Activated naive CD8-positive, alpha-beta T cell treated with anti-CD3 and anti-CD28 coated beads, Interleukin-2, amount 50 U/mL, for 16 hours (primary cell): ENCODE measurements at places on chromosomes 13 and 19.

- no peak for DNase-seq
These were observed 23.0 kb downstream of the GJA3 start for GRCh38 chr13:20137875-20138274.

- no peak for DNase-seq
These were observed 51.7 kb downstream of the KATNAL1 start for GRCh38 chr13:30255696-30256095.

GRCh38 chr13:43785650-43786471 is 911 bp downstream of the ENOX1 start:
- no peak for DNase-seq

- no peak for DNase-seq
These were observed 14.9 kb downstream of the EVI5L start for GRCh38 chr19:7844951-7845350.

GRCh38 chr19:42111811-42112210 is 20.4 kb downstream of the POU2F2 start:
- DNase-seq: no peak

DNA sequence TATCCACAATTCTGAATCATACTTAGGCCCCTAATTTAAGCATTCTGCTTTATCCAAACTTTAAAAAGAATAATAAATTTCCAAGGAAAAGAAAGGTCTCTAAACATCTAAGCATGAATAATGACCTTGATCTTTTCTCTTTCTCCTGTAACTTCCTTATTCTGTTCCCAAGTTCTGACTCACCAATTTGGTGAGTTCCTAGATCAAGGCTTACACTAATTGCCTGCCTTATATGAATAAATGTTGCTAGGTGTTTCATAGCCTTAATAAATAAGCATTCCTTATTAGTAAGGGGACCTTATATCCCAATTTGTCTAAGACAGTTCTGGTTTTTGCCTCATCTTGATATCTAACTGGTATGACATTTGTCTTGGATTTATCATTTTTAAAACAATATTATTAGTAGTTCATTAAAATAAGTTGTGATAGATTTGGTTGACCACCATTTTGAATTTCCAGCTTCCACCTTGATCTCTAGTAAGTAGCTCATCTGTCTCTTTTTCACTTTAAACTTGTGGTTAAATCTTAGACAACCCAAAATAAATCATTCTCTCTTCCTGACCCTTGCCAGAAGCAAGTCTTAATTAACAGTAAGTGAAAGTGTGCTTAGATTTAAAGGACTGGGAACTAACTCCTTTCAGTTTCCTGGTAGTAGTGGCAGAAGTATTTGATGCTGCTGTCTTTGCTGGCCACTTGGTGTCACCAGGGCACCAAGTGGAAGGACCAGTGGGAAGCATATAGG is 121.2 kb upstream of the MLNR start:
- DNase-seq: no peak

GRCh38 chr13:41995946-41996345 is 35.0 kb upstream of the VWA8 start:
- no peak for DNase-seq

DNA sequence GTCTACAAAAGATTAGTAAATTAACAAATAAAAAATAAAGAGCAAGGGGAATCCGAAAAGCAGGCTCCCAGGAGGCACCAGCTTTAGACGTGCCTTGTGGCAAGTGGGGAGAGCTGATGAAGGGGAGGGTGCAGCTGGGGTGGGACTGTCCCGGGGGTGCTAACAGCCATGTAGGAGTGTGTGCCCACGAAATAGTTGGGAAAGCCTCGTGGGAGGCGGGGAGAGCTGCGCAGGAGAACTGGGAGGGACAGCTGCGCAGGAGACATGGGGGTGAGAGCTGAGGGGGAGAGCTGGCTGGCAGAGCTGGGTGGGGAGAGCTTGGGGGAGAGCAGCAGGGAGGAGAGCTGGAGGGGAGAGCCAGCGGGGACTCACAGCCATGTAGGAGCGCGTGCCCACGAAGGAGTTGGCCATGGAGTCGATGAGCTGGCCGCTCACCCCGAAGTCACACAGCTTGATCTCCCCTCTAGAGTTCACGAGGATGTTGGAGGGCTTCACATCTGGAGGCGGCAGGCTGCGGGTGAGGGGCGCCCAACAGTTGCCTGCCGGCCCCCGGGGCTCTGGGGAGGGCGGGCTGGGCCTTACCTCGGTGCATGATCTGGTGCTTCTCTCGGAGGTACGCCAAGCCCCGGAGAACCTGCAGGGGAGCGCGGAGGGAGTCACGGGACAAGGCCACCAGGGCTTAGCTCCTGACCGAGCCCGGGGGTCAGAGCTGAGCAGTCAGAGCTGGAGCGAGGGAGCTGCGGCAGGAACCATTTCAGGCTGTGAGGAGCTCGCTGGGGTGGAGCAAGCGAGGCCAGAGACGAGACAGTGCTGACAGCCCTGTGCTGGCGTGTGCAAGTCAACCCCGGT is 23.1 kb downstream of the MAP2K2 start:
- no peak for DNase-seq

- no peak for DNase-seq
These were observed 359.6 kb downstream of the FOXO1 start for GRCh38 chr13:40306817-40307216.

GRCh38 chr13:59746291-59746962 is 417.3 kb downstream of the DIAPH3 start:
- DNase-seq: no peak

DNA sequence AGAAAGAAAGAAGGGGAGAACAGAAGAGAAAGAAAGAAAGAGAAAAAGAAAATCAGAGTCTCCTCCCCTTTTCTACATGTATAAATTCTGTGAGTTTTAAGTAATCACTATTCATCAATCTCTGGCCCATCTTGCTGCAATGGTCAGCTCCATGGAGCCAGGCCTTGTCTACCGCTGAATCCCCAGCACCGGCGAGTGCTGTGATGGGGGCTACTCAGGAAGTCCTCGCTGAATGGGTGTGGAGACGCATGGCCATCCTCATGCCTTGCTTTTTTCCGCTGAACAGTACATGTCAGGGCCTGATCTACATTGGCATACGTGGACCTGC is 29.9 kb downstream of the GPR42 start:
- DNase-seq: no peak

DNA sequence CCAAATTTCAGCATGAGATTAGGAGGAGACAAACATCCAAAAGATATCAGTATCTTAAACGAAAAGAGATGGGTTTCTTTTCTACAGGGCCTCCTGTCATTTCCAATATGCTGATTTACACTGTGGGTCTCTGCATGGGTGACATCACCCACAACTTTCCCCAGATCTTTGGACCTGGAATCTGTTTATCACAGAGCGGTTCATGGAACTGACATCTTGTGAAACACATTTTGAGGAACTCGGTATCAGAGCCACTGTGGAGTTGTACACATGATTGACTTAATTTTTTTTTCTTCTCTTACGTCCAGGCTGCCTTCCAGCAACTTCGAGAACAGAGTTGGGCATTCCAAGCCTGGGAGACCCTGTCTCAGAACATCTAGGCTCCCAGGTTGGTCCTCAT is 80.2 kb upstream of the SERP2 start:
- DNase-seq: no peak

DNA sequence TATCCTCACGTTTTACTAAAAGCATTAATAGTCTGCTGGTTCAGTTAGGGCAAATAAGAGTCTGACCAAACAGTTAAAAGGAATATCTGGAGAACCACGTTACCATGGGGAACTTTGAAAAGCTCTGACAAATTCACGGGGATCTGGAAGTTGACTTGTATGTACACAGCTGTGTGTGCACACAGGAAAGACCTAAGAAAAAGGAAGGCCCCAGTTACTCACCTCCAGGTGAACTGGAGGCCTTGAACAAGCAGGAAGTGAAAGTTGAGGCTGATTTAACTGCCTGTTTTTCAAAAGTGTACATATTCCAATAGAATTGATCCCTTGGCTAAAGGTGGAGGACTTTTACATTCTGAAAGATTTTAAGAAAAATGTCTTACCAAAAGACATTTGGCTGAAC is 1891.6 kb upstream of the PCDH20 start:
- no peak for DNase-seq

DNA sequence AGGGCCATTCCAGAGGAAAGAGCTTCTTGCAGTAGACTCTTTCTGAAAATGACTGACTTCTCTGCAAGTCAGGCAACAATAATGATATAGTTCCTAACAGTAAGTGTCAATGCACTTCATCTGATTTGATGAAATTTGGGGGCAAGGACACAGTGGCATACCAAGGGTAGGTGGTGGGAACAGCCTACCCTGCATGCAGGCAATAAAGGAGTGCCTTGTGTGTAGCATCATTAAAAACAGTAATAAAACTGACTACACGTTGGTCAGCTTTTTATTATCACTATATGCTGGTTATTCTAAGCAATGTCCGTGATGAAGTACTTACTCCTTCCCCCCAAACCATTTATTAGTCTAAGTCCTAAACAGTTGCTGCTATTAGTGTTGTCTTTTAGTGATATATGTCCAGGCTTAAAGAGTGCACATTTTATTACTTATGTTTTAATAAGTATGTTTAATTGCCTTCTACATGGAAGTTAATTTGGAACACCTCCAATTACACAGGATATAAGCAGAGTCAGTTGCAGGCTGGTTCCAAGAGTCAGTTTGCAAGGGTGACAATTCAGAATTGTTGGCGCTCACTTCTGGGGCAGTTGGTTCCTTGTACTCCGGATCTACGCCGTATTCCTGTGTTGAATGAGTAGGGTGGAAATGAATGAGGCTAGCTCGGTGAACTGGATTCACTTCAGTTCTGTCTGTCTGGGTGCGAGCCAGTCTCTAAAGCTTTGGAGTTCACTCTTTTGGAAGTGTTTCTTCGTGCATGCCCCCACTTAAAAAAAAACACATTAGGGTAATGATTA is 84.0 kb downstream of the RGCC start:
- DNase-seq: no peak

DNA sequence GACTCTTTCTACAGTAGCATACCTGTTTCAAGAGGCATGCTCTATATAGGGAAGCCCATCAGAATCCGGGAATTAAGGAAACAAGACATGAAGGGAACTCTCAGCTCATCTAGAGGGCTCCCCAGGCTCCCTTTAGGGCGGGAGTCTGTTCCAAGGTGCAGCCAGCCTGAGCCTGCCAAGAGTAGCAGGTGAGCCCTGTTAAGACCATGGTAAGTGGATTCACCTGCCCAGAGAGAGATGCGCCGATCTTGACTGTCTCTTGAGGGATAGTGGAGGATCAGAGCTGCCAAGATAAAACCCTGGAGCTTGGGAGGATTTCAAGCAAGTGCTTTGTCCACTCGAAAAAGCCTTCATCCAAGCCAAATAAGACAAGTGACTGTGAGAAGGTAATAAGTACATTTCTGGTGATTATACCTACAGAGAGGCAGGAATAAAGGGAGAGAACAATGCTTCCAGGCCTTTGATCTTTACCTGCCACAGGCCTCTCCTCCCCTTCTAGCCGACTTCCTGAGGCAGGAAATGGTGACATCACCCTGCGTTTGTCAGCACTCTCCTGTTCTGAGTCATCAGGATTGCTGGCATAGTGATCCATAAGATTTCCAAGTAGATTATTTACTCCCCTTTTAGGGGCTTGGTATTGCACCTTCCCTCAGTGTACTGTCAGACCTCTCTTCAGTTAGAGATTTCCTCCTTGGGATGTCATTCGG is 31.5 kb downstream of the KLF5 start:
- DNase-seq: no peak

DNA sequence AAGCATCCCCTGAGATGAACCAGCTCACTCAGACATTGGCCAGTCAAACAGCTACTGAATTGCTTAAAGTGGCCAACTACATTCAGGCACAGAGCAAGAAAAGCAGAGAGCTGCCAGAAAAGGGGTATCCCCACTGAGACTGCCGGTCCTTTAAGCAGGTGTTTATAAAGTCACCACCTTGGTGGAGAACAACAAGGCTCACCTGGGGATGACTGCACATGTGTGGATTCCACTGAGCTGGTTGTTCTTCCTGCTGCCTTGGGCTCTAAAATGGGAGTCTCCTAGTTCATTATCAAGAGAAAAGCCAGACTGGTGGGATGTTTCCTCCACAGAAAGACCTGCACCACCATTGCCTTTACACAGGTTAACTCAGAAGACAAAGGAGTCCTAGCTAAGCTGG is 51.8 kb upstream of the IPO5 start:
- DNase-seq: no peak

DNA sequence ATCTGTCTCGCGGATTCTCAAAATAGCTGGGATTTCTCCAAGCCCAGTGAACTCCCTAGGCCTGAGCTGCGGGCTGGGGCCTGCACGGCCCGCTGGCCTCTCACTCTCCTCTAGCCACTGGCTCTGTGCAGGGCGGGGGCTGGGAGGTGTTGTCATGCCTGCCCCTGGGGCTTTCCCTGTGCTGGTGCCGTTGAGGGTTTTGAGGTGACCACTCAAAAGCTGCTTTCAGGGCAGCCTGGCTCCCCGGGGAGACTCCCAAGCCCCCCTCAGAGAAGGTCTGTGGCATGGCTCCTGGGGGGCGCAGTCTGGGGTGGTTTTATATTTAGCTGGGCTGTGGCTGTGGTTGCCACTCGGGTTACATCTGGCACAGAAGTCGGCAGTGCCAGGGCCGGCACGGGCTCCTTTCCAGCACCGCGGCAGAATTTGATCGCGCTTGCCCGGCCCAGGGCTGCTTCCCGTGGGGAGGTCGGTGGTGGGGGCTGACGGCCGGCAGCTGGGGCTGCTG is 10.0 kb downstream of the NDUFB7 start:
- DNase-seq: no peak
